Adipocyte (in vitro differentiated cells): ENCODE measurements at places on chromosomes 5 and 9.

DNA sequence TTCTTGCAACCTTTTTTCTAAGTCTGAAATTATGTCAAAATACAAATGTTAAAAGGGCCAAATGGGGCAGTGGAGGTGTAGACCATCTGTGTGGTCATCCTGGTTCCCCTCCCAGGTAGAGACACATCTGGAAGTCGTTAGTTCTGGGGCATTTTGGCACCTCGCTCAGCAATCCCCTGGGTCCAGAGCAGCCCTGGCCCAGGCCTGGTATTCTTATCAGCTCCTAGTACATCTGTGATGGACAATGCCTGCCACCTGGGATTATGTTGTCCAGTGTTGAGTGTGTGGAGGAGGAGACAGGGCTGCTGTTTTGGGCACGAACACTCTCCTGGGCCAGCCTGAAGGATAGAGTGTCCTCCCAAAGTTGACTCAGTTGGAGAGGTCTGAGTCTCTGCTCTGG, 74.8 kb downstream of the GADD45G start:
- no peak for DNase-seq

DNA sequence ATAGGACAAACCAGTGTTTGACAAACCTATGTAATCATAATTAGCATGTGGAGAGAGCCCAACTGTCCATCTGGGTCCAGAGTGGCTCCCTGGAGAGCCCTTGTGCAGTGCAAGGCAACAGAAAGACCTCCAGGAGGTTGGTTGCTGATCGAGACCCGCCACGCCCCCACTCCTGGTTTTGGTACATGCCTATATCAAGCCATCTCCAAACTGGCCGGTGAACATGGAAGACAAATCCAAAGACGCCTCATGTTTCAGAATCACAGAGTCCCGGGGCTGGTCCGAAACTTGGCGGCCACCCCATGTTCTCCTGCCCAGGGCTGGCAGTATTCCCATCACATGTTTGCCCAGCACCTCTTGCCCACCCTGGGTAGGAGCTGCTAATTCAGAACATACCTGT, 140.2 kb downstream of the PAX5 start:
- no peak for DNase-seq

- DNase-seq, result peak; percentile 62
Measured at GRCh38 chr5:102582696-102583095, 83.9 kb upstream of the SLCO6A1 start.

DNA sequence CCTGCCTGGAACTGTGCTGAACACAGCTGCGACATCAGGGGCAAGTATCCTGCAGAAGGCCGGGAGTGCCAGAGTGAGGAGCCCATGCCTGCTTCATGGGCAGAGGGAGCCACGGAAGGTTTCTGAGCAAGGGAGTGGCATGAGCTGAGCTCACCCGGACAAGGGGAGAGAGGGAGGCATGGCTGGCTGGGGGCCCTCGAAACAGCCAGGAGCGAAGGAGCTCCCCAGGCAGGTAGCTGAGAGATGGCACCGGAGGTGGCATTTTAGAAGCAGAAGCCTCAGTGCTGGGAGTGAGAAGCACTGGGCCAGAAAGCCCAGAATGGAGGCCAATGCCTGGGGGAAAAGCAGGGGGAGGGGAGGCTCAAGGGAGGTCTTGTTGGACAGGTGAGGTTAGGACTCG, 56.9 kb upstream of the SARDH start:
- no peak for DNase-seq

GRCh38 chr5:23042226-23042625, 189.1 kb upstream of the CDH12 start:
- DNase-seq, result no peak

GRCh38 chr9:71764891-71765290, 3.4 kb downstream of the CEMIP2 start:
- DNase-seq, result no peak

GRCh38 chr5:85143138-85143537, 758.5 kb upstream of the EDIL3 start:
- DNase-seq, result no peak
